ENCODE measurements at places on chromosomes 13 and 19. TPM values are rescaled to one million over a fixed set of nuclear protein-coding genes. Genes with fewer than 3 reads are reported as not detected.

DNA sequence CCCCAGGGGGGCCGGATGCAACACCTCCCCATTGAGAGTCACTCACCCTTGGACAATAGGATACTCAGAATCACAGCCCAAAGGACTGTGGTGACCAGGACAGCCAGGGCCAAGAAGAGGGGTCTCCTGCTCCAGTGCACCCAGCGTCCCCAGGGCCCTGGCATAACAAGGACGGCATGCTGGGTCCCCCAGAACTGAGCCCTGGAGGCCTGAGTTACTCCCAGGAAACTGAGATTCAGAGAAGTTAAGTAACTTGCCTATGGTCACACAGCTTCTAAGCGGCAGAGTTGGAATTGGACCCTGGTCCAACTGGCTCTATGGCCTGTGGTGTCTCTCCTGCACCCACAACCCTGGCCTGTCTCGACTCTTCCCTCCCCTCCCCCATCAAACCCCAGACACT is 295 bp downstream of the CLEC4G start:
- H3K4me1 ChIP-seq: peaks cover 11% of the 10 kb centered on the region
- no peak overlapping the region for H3K4me3 ChIP-seq
- no peak for DNase-seq
- H3K27me3 ChIP-seq: peaks cover 57% of the 10 kb centered on the region

DNA sequence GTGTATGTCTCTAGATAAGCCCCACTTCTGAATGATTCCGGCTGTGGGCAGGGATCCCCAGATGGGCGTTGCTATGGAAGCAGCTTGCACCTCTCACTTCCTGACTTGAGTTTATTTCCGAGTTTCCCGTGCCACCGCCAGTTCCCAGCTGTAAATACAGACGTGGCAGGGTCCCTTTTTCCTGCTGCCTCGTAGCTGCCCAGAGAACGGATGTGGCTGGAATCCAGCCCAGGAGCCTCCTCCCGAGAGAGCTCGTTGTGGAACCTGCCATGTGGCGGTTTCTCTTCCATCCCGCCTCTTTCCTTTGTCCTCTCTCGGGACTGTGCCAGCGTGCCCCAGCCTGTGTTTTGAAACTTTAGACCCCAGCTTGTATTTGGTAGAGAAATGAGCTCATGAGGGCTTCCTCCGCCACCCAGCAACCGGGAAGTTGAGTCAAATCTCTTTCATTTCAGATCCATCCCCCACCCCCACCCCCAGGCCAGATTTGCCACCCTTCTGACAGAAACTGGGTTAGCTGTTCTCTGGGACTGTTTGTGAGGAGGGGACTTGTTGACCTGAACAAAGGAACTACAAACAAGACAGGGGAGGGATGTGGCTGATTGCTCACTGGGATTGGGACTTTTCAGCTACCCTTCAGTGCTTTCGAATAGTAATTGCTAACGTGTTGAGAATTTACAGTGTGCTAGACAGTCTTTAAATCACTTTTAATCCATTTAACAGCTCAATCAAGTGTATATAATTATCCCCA is 96.6 kb downstream of the SIPA1L3 start:
- H3K36me3 ChIP-seq: no peaks in the 10 kb centered on the region
- no peak overlapping the region for H3K27ac ChIP-seq

GRCh38 chr13:98022210-98022609 is 68.7 kb downstream of the IPO5 start:
- H3K27ac ChIP-seq: no peak overlapping the region
- no peaks in the 10 kb centered on the region for H3K27me3 ChIP-seq
- no peak overlapping the region for H3K4me3 ChIP-seq
- DNase-seq: no peak
- no peaks in the 10 kb centered on the region for H3K4me1 ChIP-seq

GRCh38 chr19:40466219-40466984 is 399 bp upstream of the SPTBN4 start:
- peaks cover 4% of the 10 kb centered on the region for H3K36me3 ChIP-seq
- peak; percentile 89 for DNase-seq
- H3K27ac ChIP-seq: peak overlapping the region; percentile 87
- peak overlapping the region; percentile 77 for H3K4me3 ChIP-seq
- H3K4me1 ChIP-seq: peaks cover 30% of the 10 kb centered on the region

Gene MBD3L3
- total RNA-seq: not detected

Measured in activated CD4-positive, alpha-beta T cell treated with anti-CD3 and anti-CD28 coated beads for 36 hours (primary cell).